Activated naive CD4-positive, alpha-beta T cell treated with anti-CD3 and anti-CD28 coated beads, Interleukin-2, amount 50 U/mL, for 72 hours (primary cell): ENCODE measurements at places on chromosomes 5 and 9.

GRCh38 chr5:131640043-131640856 lies 5.2 kb upstream of the RAPGEF6 start:
- no peak for DNase-seq

DNA sequence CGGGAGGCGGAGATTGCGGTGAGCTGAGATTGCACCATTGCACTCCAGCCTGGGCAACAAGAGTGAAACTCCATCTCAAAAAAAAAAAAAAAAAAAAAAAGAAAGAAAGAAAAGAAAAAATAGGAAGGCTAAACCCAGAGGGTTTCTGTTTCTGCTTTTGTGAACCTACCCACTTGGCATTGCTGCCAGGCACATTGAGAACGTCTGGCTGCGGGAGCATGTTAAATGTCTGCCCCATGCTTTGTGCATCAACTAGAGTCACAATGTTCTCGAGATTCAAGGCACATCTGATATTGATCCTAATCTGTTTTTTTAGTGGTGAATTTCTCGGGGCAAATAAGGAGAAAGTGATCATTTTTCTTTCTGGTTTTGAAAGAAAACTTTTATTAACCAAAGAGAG lies 2.8 kb downstream of the SLC25A25 start:
- no peak for DNase-seq

- DNase-seq = no peak
Observed at GRCh38 chr5:62686692-62687091, 108.1 kb downstream of the LRRC70 start.

- DNase-seq = no peak
Observed at GRCh38 chr9:115369322-115369957, 251.5 kb upstream of the TNC start.

DNA sequence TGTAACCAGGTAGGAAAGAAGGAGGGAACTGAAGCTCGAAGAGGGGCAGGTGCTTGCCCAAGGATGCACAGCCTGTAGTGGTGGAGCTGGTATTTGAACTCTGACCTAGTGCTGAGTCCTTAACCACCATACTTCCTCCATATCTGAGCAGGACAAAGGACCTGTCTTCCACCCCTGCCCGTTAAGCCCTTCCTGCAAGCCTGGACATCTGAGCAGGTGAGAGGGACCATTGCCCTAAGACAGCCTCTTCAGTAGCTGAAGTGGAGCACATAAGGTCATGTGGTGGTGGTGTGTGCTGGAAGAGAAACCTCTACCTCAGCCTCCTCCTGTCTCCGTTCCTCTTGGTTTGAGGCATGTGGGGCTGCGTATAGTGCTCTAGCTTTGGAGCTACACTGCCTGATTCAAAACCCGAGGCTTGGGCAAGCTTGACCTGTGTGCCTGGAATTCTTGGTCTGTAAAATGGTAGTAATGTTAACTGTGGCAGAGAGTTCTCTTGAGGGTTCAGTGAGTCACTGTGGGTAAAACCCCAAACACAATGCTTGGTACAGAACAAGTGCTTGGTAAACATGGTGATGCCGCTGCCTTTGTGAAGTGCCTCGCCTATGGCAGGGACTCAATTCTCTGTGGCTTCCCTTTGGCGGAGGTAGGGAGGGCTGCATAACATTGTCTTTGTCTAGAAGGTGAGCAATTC lies 7.4 kb downstream of the GALNT10 start:
- peak; percentile 67 for DNase-seq

GRCh38 chr5:80296121-80296520 lies 23.7 kb upstream of the SPZ1 start:
- DNase-seq = no peak

GRCh38 chr5:35954175-35954574 lies 15.8 kb upstream of the CAPSL start:
- no peak for DNase-seq

- DNase-seq = no peak
Observed at GRCh38 chr9:105436783-105437182, 11.1 kb upstream of the FSD1L start.

DNA sequence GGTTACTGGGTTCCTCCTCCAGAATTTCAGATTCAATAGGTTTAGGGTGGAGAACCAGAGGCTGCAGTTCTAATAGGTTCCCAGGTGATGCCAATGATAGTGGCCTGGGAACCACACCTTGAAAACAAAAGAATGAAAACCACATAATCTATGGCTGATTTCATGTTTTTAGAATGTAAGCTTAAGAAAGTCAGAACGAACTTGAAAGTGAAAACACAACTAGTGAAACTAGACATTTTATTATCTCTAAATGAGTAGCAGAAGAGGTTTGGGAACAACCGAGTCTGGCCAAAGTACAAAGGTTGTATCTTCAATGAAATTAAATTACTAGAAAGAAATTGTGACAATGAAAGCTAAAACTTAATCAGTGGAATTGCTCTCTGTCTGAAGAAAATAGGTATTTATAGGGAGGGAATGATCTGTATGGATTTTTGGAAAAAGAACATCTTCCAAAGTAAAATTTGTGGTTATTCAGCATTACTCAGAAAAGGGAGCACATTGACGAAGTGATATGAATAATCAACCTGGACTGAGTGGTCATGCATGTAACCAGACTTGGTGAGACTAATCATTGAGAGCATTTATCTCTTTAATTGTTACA lies 24.9 kb upstream of the CEP120 start:
- DNase-seq = no peak

DNA sequence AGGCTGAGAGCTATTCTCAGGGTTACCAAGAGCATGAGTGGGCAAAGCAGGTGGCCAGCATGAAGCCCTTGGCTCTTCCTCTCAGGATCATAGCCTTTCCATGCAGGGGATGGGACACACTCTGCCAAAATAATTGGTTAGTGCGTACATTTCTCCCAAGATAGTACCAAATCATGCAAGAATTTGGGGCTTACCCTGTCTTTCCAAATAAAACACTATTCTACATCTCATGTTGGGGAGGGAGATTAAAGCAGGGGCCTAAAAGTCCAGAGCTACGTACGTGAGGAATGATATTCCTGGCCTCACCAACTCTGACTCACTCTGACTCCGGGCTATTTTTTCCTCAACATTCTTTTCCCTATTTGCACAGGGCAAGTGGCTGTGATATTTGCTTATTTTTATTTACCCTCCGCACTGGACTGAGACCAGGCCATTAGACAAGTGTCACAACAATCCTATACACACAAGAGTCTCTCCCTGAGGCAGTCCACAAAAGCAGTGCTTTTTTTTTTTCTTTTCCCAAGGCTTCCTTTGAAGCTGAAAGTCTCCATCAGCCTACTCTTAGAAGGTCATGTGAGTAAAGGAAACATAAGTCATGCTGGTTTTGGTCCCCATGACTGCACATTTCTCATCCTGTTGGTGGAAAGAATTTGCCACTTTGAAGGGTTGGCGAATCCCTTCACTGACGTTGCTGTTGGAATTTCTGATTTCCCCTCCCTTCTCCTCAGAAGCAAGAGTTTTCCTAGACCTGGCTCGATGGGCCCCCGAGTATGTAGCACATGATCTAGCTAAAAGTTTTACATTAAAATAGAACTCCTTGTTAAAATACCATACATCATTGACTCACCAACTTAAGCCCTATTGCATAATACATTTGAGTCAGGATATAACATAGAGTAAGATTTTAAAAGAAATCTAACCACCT lies 40.0 kb downstream of the TMEM252 start:
- DNase-seq = no peak
